Stimulated activated CD4-positive, alpha-beta T cell treated with anti-CD3 and anti-CD28 coated beads, Interleukin-12 subunit alpha, Interleukin-12 subunit beta, amount 100 ng/mL, for 48 hours (primary cell): ENCODE measurements at places on chromosomes 2 and 18.

- no peak for DNase-seq
Measured at GRCh38 chr2:174952607-174953006, 52.6 kb downstream of the CHN1 start.

- DNase-seq, result no peak
Measured at GRCh38 chr2:10369269-10370255, 66.9 kb downstream of the HPCAL1 start.

DNA sequence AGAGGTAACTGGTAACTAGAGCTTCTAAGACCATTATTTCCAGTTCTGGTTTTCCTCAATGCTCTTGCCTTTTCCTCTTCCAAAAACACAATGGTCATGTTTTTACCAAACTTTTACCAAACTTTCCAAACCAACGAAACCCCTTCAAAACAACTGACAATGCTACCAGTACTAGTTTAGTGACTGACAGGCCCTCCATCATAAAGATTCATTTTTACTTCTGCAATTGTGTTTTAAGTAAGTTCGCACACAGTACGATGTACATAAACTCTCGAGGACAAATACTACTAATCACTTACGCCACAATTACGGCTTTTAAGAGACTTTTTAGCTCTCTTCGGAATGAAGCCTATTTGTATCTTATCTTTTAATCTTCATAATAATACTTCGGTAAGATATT lies 900 bp downstream of the C18orf32 start:
- DNase-seq, result no peak

- no peak for DNase-seq
Measured at GRCh38 chr18:28075501-28075900, 101.4 kb downstream of the CDH2 start.

DNA sequence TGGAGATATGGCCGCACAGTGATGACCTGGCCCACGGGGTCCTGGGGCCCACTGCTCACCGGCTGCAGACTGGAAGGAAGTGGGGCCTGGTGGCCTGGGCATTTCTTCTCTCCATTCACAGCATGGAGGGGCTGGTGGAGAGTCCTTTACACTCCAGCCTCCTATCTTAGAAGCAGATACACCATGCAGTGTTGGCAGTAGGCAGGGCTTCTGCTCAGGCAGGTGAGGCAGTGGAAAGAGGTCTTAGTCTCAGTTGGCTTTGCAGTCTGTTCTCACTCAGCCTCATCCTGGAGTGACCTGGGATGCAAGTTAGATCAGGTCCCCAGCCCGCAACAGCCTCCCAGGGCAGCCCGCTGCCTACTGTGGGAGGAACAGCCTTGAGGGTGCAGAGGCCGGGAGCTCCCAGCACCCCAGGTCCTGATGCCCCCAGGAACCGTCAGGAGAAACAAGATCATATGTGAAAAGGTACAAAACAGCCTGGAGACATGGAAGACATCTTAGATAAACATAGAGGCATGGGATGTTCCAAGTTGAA lies 45.8 kb upstream of the OTOS start:
- DNase-seq, result no peak

DNA sequence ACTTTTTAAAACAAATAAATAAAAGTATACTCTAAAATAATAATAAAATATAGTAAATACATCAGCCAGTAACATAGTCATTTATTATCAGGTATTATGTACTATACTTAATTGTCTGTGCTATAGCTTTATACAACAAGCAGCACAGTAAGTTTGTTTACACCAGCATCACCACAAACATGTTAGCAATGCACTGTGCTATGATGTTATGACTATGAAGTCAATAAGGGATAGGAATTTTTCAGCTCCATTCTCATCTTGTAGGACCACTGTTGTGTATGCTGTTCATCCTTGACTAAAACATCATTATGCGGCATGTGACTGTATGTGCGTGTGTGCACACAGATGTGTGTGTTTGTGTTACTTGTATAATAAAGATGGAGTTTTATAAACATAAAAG lies 137.5 kb downstream of the LYPD6B start:
- no peak for DNase-seq

DNA sequence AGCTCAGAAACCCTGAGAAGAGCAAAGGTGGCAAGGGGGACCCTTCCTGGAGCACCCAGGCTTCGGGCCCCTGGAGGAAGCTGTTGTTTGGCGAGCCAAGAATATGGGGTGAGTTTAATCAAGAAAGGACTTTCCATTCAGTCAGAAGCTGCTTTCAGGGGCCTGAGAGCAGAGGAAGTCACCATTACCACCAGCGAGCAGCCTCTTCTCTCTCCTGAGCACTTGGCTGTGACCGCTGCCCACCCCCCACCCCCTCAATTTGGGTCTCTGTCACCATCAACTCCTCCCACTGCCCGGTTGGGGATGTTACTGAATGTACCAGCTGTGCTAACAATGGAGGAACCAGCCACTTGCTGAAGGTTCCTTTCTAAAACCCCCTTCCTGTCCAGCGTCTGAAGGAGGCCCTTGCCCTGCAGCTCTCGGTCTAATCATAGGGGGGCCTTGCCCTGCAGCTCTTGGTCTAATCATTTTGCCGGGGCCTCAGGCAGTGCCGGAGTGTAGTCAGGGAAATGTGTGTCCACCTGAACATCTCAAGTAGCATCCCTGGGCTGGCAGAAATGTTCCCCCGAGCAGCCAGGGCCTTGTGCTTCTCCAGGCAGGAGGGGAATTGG lies 943 bp downstream of the INPP5D start:
- no peak for DNase-seq

- DNase-seq, result no peak
Measured at GRCh38 chr2:11998626-11999378, 252.4 kb downstream of the LPIN1 start.

GRCh38 chr18:61245276-61245675 lies 88.0 kb upstream of the CDH20 start:
- no peak for DNase-seq

- no peak for DNase-seq
Measured at GRCh38 chr18:64037812-64038414, 68.0 kb downstream of the SERPINB8 start.

GRCh38 chr2:173288561-173288960 lies 66.1 kb upstream of the CDCA7 start:
- no peak for DNase-seq

DNA sequence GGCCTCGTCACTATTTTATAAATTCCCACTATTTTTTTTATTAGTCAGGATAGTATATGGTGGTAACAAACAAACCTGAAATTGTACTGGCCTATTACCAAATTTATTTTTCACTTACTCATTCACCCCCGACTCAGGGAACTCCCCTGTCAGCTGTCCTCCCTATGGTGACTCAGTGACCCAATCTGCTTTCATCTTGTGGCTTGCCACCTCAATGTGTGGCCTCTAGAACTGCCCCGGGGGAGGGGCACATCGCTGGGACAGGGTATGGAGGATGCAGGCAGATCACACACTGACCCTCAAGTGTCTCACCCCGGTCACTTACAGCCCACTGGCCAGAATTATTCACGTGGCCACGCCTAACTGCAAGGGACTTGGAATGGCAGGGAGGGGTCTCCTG lies 71.6 kb downstream of the ACTR2 start:
- peak; percentile 50 for DNase-seq
